ENCODE measurements at places on chromosomes 4 and X.

DNA sequence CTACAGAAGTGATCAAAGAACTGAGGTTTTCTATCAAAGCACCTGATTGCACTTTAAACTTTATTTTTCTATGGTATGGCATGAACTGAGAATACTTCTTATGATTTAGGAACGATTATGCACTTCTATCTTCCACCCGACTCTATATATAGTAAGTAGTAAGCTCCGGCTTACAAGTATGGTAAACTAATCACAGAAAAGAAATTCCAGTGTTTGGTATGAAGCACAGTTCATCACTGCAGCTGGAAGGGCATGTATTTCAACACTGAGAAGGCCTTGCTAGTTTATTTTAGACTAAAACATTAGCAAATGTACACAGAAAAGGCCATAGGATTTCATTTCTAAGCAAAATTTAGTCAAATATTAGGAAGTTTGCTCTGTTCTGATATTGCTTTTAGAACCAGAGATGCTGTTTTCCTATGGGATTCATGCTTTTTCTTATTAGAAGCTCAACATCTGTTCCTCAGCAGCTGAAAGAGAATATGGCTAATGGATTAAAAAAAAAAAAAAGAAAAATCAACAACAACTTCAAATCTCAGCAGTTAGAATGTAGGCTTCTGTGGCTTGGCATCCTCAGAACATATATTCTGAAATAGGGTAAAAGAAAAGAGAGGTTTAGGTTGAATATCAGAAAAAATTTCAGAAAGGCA lies 273.5 kb downstream of the C4orf33 start:
- DNase-seq, result no peak

DNA sequence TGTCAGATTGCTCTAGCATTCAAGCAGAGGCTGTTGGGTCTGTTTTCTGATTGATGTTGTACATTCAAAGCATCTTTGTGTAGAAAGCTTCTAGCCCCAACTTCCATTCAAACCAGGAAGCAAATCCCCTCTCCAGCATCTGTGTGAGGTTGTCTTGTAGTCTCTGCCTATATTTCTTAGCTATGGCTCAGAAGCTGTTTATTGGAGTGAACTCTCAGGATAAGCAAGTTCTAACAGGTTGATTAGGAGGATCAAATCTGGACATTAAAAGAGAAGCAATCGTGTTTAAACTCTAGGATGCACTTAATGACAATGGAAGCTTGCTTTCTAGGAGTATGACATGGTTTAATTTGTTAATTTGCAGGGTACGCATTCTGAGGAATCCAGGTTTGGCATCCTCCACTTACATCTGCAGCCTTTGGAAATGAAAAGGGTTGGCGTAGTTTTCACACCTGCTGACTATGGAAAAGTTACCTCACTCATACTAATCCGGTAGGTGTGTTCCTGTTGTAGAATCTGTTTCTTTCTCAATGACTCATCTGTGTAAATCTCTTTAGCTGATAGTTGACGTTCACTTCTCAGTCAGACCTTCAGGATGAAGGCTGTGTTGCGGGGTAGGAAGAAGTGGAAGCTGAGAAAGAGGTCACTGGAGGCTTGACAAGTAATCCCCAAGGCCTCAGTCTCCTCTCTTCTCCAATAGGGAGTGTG lies 88.0 kb upstream of the TLR2 start:
- no peak for DNase-seq

- no peak for DNase-seq
These were observed 422.3 kb downstream of the STPG2 start for GRCh38 chr4:97720869-97721432.

- DNase-seq, result no peak
These were observed 58.7 kb downstream of the CCKAR start for GRCh38 chr4:26431461-26432180.

GRCh38 chr4:174358410-174358809 lies 74.7 kb downstream of the CEP44 start:
- no peak for DNase-seq

DNA sequence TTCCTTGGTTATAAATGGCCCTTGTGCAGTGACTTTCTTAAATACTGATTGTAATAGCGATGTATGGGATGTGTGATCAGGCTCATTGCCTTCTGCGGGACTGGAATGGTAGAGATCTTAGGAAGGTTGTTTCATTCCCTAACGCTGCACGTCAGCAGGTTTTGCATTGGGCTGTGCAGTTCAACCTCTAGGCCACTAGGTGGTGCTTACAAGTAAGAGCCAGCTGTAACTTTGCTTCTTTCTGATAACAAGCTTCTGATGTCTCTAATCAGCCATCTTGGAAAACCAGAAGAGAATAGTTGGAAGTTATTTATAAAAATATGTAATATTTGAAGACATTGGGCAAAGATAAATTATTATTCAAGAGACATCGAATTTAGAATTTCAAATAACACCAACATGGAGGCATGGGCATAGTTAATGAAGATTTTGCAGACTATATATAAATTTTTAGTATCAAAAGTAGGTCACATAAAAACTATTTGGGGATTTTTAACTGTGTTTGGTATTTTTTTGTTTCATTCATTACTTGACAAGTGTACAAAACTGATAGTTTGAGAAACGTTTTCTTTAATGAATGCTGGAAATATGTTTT lies 339.7 kb upstream of the PCDH7 start:
- no peak for DNase-seq
